ENCODE measurements at places on chromosomes 13 and 19.

DNA sequence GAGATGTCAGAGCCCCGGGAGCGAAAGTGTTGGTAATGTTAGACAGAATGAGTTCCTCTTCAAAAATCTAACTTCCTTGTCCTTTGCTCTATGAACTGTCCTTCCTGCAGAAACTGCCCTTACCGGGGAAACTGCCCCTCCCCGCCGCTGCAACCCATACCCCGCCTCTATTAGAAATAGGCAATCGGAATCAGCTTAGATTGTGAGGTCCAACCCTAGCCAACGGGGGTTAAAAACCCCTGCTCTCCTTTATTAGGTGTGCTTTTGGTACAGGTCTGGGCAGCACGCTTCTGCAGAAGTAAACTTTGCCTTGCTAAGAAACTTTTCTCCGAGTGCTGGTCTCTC is 11.5 kb upstream of the CAPNS1 start:
- no peak for DNase-seq

DNA sequence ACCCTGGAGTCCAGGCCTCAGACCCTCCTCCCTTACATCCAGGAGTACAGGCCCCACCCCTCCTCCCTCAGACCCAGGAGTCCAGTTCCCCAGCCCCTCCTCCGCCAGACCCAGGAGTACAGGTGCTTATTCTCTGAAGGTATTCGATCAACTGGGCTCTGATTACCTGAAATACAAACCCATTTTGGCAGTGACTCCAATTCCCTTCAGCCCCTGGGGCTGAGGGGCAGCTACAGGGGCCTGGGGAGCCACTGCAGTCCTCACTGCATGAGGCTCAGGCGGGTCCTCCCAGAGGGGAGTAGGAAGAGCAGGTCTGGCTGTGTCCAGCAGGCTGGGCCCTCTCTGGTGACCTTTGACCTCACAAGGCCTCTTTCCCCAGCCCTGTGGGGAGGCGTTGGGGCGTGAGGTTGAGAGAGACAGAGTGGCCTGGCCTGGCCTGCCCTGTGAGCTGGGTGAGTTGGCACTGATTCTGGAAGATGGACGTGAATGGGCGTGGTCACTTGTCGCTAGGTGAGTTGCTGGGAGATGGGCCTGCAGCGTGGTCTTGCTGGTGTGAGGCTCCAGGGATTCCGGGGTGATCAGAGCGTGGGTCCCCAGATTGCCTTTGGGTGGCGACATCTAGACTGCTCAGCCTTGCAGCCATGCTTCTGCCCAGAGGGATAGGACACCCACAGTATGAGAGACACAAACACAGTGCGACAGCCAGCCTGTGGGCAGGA is 3.1 kb downstream of the BCAT2 start:
- no peak for DNase-seq

- DNase-seq = no peak
These were observed 515 bp upstream of the ATXN8OS start for GRCh38 chr13:70107125-70107497.

DNA sequence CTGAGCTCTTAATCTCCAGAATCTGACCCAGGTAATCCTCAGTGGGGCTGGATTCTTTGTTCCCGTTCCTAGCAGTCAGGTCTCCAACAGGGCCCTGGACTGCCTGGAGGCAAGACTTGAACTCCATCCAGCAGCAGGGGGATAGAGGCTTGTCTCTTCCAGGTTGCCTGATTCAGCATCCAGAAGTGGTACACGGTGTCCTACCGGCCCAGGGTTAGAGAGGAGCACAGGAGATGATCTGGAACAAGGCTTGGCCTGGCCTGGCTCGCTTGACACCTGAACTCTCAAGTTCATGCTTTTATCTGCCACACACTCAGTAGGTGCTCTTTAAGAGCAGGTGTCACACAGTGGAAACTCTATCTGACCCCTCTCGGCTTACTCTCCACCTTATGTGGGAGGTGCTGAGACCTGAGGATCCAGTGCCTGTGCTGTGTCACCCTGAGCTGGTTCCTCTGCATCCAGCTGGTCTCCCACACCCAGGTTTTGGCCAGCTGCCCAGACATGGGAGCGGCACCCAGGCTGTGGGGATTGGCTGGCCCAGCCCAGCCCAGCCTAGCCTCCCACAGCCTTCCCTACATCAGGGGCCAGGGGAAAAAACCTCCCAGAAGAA is at the start of gene CYP4F3:
Gene CYP4F3 (plus strand): TSS at position 604 of the 610 bp plus-strand sequence. CDS start 519 bp downstream, outside the sequence.
- DNase-seq = no peak

- no peak for DNase-seq
These were observed 310.7 kb downstream of the RFC3 start for GRCh38 chr13:34128661-34129060.

DNA sequence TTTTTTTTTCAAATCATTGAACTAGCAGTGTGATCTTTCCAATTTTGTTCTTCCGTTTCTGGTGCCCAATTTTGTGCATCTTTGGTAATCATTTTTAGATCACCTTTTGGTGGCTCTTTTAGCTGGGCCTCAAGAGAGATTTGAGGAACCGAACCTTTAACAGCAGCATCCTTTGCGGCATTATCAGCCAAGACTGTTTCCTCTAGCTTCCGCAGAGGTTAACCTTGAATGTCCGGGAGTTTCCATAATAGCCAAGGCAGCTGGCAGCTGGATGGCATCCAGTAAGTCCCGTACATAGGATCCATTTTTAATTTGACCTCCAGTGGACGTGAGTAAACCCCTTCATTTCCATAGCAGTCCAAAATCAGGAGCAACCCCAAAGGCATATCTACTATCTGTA is 9.6 kb downstream of the IRGC start:
- no peak for DNase-seq

DNA sequence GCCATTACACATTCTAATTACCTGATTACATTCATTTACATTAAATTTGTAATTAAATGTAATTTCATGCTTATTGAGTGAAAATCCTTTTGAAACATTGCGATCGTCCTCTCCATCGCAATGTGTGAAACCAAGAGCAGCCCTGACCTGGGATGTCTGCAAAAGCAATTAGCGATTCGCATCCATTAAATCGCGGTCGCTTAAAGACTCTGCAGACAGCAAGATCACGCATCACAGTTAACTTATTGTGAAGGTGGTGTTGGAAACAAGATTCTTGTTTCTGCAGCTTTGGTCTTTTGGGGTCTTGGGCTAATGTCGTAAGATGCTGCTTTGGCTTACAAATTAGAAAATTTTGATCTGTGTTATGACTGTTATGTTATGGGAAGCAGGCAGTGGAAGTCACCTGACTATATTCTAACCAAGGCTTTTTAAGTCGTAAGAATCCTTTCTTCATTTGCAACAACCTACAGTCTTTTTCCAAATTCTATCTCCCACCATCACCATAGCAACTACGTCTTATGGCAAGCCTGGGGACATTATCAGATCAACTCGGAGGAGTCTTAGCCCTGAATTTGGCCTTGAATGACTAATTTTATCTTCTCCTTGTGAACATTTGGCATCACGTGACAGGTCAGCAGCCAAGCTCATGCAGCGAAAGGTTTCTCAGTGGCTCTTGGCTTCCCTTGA is 142.8 kb upstream of the SOX1 start:
- no peak for DNase-seq

Measured in central memory CD4-positive, alpha-beta T cell (primary cell).